ENCODE measurements at places on chromosomes 1 and 21. TPM values are rescaled to one million over a fixed set of nuclear protein-coding genes. Genes with fewer than 3 reads are reported as not detected.

The SV2A gene
- total RNA-seq, result 0.06 TPM

The LMOD1 gene
- total RNA-seq, result not detected

The KCNJ10 gene
- not detected for total RNA-seq

The CD53 gene
- total RNA-seq, result not detected

The FOXD3 gene
- 0.90 TPM for total RNA-seq

The PTGS2 gene
- 9.0 TPM for total RNA-seq

The AIRE gene
- total RNA-seq, result not detected

The KIF14 gene
- total RNA-seq, result 10.4 TPM

The EXTL1 gene
- not detected for total RNA-seq

The MAP3K21 gene
- total RNA-seq, result 12.1 TPM

The NBPF6 gene
- not detected for total RNA-seq

The SFN gene
- 623 TPM for total RNA-seq

The OR2AK2 gene
- total RNA-seq, result not detected

The CAMK2N1 gene
- 27.4 TPM for total RNA-seq

The LRRC8B gene
- total RNA-seq, result 2.9 TPM

The CYP4Z1 gene
- not detected for total RNA-seq

The HAO2 gene
- not detected for total RNA-seq

The LCE2B gene
- total RNA-seq, result not detected

The ARHGEF10L gene
- total RNA-seq, result 7.5 TPM

The SMIM34 gene
- total RNA-seq, result not detected

The ELAVL4 gene
- total RNA-seq, result not detected

The MAP3K7CL gene
- total RNA-seq, result 1.5 TPM

The DIO1 gene
- not detected for total RNA-seq

The GJB4 gene
- 0.13 TPM for total RNA-seq

The FAM72D gene
- 6.3 TPM for total RNA-seq

The TIE1 gene
- total RNA-seq, result not detected

The ANKRD65 gene
- total RNA-seq, result not detected

The OR2T11 gene
- not detected for total RNA-seq

The CFAP74 gene
- total RNA-seq, result not detected

The LCE1A gene
- total RNA-seq, result not detected

The UBE2U gene
- not detected for total RNA-seq

The SELP gene
- not detected for total RNA-seq

The S100A14 gene
- 0.45 TPM for total RNA-seq

The FCRL1 gene
- total RNA-seq, result not detected

The FAM131C gene
- total RNA-seq, result 19.2 TPM

The ANKRD34A gene
- total RNA-seq, result 0.07 TPM

The DNAJC28 gene
- total RNA-seq, result 0.33 TPM

The TSTD1 gene
- total RNA-seq, result not detected
